ENCODE measurements at places on chromosomes 2 and 18.

- DNase-seq = no peak
Observed at GRCh38 chr18:73101977-73102376, 234.2 kb upstream of the NETO1 start.

GRCh38 chr2:103739186-103739585 lies 977.4 kb downstream of the TMEM182 start:
- DNase-seq = no peak

DNA sequence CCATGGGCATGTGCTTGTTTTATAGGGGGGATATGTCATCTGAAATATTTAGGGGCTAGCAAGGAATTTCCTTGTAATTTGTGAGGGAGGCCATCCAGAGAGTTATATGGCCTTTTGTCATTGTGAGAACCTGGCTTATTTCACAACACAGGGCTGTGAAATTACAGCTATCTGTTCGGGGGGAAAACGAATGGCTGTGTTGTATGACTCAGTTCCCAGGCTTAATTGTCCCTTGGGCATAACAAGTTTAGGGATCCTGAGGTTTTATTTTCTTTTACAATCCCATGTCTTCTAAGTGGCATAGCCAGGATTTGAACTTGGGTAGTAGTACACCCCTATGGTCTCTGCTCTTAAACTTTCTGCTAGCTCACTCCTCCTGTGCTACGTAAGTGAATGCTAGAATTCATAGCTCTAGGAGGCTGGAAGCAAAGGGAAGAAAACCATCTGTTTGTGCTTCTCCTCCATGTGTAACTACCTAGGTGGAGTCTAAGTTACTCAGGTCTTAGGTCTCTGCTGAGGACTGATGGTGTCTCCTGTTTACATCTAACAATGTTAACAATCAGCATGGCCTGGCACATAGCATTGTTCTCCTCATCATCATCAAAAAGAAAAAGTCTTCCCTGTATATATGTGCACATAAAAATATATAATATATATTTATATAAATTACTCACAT lies 53.8 kb downstream of the SKA1 start:
- no peak for DNase-seq

GRCh38 chr18:10689236-10690034 lies 163.6 kb downstream of the NAPG start:
- no peak for DNase-seq

DNA sequence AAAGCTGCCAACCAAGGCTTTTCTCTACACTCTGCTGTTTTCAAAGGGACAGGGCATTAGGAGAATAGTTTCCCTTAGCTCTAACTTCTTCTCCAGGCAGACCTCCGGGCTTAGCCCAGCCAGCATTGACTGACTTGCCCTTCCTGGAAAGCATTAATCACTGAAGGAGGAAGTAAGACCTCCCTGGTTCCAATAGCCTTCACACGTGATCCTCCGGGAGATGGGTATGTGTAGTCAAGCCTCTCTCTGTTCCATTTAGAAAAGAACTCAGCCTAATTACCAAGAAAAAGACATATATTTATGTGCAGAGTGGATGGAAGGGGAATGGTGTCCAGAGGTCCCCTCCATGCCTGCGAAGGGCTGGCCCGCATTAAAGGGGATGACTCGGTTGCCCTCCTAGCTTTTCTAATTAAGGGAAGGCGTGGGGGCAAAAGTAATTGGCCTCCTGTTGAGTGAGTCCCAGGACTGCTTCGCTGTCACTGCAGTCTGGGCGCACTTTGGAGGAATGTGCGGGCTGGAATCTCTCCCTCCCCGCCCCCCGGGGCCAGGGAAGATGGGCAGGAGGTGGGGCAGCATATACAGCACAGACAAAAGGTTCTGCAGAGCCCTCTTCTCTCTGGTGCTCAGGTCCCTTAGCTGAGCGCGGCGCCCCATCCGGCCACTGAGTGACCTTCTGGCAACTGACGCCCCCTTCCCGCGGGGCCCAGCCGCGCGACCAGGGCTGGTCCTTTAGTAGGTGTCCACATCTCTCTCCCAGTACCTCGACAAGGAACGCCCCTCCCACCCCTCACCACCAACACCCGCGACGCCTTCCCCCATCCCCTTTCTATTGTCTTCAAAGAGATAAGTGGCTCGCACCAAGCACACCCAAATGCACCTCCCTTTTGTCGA lies 686.0 kb downstream of the NRXN1 start:
- no peak for DNase-seq

DNA sequence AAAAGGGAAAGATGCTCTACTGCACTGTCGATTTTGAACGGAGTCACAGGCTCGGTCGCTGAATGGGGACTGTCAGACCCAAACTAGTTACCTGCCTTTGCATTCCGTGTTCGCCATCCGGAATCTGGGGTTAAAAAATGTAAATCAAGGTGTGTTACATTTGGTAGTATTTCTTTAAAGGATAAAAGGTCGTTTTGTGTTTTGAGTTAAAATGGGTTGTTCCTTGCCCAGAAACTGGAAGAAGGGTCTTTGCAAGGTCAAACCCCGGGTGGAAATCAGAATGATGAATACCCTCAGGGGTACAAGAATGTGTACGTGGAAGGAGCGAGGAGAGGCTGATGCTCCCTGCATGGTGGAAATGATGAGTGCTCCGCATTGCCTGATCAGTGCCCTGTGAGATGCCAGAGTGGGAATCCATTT lies 1.0 kb downstream of the VSNL1 start:
- DNase-seq = no peak

Data from SW 1271 (cell line).